ENCODE measurements at places on chromosomes 12 and 14.

GRCh38 chr12:91009319-91009950, 4.7 kb upstream of the EPYC start:
- no peak for DNase-seq

DNA sequence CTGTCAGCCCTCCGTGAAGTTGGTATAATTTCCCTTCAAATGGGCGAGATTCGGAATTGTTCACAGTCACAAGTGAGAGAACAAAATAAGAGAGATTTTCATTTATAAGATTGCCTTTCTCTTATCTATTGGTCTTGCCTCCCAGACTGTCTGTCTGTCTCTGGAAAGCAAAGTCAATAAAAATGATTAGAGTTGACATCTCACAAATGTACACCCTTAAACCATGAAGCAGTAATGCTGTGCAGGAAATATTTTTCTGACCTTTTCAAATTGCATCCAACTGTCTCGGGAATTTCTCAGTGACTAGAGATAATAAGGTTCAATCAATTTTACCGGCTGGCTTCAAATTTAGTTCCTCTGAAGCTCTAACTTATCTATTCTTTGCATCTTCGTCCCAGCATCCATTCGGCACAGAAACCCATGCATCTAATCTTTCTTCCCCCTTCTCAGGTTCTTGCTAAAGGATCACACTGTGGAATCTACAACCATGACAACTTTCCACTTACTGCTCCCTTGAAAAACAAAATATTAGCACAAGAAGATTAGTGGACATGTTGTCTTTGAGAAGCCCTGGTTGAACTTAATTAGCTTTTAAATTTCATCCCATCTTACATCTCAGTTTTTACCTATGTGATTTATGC, 93.1 kb downstream of the RMST start:
- no peak for DNase-seq

GRCh38 chr14:91227183-91227628, 17.3 kb downstream of the GPR68 start:
- no peak for DNase-seq

DNA sequence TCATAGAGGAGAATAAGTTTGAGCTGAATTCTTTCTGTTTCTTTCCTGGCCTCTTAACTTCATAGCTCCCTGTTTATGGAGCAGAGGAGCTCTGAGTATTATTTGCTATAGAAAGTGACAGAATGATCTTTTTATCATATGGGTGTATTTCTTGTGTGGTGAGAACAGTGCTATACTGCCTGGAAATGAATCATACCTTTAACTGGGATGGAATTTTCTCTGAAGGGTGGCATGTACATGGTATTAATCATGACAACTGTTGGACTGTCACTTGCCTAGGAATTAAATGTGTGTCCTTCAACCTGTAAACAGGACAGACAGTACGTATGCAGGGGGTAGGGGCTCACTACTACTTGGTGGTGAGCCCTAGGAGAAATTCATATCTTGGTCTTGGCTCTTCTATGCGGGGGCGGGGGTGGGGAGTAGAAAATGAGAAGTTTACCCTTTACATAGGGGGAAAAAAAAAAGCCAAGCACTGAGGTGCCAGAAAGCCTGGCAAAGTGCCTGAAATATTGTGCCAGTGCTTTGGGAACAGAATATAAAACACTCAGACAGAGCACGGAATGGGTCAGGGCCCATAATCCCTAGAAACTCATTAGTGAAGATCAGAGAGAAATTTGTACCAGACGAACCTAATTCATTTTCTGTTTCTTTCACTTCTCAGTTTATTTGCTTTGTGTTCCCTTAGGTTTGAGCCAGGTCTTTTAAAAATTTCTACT, 33.8 kb downstream of the ARMH4 start:
- DNase-seq = no peak

DNA sequence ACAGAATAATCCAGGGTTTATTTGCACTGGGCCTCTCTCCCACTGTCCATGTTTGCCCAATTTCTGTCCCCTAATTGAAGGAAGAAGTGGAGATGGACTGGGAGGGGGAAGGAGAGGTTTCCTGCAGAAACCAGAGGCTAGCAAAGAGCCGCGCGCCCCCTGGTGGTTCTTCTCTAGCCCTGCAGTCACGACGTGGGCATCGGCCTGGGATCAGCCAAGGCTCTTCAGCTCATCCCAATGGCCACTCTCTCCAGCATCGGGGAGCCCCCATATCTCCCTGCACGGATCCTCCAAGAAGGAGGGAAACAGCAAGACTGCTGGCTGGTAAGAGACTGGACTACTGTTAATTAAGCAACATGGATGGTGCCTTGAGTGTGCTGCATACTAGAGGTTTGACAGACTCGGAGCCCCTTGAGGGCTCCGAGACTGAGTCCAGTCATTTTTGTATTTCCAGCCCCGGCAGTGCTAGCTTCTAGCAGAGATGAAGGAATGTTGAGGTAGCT, 18.7 kb downstream of the ZBTB39 start:
- DNase-seq = peak; percentile 37

DNA sequence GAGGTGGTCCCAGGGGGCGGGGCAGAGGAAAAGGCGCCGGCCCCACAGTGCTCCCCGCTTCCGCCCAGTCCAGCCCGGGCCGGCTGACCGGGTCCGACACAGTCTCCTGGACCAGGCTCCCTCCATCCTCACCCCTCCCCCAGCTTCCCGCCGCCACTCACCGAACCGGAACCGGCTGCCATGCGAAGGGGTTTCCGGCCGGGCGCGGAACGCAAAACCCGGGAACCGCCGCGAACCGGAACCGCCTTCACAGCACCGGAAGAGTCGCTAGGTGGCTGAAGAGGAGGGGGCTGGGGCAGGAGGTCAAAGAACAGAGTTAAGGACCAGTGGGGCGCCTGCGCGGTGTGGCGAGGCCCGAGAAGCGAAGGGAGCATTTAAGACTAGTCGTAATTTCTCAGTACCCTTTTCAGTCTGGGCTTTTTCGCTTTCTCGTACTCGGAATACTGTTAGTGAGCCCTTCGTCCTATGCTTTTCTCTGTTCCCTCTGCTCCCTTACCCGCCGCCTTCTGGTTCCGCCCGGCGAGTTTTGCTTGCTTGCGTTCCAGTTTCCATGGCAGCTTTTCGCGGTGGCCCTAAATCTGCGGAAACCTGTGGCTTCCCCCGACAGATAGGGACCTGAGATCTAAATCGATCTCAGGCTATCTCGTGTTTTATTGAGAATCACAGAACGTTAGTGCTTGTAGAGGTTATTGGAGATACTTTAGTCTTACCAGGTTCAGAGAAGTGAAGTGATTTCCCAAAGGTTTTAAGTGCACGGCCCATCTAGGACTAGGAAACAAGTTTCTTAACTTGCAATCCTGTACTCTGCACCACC, at the start of gene SENP1:
TSS of gene SENP1 (minus strand) at position 213 of the 814 bp plus-strand sequence. CDS start 4,607 bp downstream, outside the sequence.
- DNase-seq = peak; percentile 89

DNA sequence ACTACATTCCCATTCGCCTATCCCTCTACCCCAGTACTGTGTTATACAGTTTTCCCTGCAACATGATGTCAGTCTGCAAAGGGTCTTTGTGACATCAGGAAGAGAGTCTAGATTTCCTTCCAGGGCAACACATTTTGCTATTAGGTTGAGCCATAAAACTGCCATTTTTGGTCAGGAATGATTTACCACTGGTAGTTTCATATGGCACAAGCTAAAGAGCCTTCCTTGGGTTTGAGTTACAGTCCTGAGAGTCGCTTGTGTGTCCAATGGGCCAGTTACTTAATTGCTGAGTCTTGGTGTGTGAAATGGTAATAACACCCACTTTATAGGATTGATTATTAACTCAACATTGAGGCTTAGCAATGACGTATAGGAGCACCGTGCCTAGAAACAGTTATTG, 22.6 kb upstream of the AMIGO2 start:
- DNase-seq = no peak

DNA sequence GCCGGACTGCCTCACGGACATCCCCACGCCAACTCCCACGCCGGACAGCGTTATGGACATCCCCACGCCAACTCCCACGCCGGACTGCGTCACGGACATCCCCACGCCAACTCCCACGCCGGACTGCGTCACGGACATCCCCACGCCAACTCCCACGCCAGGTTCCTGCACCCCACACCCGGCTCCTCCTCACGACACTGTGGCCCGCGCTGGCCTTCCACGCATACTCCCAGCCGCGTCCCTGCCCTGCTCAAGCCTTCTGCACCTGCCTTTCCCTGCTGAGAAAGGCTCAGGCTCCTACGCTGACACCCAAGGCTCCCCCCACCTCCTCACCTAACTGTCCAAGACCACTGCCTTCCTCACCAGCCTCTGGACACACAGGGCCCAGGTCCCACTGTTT, 9.7 kb downstream of the CACNA2D4 start:
- DNase-seq = no peak

- no peak for DNase-seq
These were observed 108.6 kb downstream of the PPM1A start for GRCh38 chr14:60357551-60358149.

DNA sequence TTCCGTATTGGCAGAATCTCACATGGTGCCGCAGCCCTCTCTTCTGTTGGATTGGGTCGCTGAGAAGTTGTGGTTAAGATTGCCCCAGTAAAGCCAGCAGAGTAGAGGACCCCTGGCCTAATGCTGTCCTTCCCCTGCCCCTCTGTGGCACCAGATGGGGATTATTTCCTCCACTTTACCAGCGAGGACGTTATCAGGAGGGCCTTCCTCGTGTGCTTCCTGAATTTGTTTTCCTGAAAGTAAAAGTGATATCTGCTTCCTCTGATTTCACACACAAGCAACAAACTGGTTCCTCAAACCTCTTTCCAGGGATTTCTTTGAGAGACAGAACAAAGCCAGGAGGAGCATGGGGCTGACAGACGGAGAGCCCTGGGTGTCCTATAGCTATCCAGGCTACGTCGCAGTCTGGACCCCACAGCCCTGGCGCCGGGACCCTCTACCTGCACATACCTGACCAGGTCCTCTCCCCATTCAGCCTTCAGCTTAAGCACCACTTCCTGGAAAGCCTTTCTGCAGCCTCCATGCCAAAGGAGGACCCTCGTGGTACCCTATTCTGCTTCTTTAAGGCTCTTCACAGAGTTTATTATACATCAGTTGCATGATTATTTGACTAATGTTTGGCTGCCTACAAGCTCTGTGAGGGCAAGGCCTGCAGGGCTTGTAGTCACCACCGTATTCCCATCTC, 314.8 kb upstream of the FKBP4 start:
- no peak for DNase-seq

GRCh38 chr14:44341116-44341515, 166.0 kb downstream of the FSCB start:
- DNase-seq = no peak

GRCh38 chr12:102920271-102920670, 3.2 kb upstream of the PAH start:
- DNase-seq = no peak
